ENCODE measurements at places on chromosomes 4 and X.

GRCh38 chr4:55637272-55637820 is 1.2 kb upstream of the NMU start:
- no peak for DNase-seq

DNA sequence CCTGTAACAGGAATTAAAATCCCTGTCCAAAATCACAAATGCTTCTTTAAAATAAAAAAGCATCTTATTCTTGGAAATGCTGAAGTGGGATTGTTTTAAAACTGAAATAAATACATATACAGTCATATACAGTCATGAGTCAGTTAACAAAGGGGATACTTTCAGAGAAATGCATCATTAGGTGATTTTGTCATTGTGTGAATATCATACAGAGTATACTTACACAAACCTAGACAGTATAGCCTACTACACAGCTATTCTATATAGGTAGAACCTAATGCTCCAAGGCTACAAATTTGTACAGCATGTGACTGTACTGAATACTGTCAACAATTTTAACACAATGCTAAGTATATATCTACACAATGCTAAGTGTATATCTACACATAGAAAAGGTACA is 104.3 kb downstream of the BRWD3 start:
- DNase-seq, result no peak

- peak; percentile 69 for DNase-seq
Measured at GRCh38 chr4:112206431-112206830, 25.2 kb upstream of the AP1AR start.

DNA sequence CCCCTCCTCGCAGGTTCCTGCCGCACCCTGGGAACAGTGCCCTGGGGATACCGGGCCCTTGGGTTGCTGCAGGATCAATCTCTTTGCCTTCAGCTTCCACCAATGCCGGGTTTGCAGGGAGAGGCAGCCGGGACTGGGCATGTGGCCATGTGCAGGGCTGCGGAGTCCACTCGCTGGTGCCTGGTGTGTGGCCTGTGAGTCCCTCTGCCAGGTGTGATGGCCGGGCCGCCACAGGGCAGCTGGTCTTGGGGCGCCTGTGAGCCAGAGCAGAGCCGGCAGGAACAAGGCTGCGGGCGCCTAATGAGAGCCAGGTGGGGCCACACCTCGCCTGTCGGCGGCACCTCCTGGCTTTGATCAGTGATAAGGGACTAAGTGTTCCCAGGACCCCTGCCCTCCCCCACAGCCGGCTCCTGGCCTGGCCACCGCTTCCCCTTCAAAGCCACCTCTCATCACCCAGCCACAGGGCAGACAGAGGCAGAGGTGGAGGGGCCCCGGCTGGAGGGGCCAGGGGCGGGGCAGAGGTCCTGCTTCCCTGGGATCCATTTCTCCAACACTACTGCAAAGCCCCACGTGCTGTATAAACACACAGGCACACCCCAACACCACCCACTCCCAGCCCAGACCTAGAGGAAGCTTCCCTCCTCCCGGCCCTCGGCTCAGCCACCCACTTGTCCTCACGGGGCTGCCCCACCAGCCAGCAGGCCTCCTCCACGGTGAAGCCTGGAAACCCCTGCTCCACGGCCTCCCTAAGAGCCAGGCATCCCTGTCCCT is 132.7 kb downstream of the CPZ start:
- DNase-seq, result no peak

- DNase-seq, result no peak
Measured at GRCh38 chr4:932713-933070, 432 bp downstream of the TMEM175 start.

- DNase-seq, result no peak
Measured at GRCh38 chr4:150765216-150765615, 183.3 kb downstream of the MAB21L2 start.

DNA sequence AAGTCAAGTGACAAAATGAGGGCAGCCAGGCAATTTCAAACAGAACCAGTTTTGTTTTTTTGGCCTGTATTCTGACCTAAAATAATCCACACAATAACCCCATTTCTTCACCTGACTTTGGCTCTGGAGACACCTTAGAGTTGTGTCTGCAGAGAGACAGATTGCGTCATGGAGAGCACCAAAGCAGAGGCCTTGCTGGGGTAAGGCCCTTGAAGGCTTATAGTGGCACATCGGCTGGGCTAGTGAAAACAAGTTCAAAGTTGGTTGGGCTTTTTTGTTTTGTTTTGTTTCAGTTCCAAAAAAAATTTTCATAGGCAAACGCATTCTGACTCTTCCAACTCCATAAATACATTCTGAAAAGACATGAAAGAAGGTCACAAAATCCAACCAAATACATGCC is 34.4 kb downstream of the PARM1 start:
- DNase-seq, result no peak

DNA sequence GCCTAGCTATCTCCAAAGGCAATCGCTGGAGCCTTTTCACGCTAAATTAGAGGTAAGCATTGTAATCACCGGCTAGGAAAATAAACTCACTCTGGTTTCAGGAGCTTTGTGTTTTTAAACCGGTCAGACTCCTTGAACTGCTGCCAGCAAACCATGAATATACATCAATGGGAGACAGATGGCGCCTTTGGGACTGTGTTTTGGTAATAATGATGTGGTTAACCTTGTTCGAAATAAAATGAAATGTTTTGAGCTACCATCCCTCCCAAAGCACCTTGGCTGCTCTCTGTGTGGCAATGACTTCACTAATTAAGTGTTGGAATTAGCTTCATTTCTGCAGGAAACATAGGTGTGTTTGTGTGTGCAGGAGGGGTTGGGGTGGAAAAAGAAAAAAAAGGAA is 65.3 kb downstream of the CLNK start:
- no peak for DNase-seq

- DNase-seq, result peak; percentile 14
Measured at GRCh38 chr4:173317004-173317403, 17.2 kb downstream of the HMGB2 start.

DNA sequence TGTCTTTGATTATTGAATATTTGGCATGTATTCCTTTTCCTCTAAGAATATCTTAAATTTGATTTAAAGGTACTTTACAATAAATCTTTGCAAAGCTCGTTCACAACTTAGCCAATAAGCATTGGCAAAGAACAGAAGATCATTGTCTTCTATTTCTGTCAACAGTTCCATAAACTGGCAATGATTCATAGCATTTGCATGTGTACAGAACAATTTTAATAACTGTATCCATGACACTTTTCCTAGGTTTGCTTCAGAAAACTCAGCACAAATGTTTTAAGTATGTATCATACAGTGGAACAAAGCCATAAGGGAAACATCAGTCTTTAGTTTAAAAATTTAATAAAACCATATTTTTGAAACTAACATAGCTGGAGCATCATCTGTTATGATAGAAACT is 462.7 kb upstream of the RPS6KA3 start:
- no peak for DNase-seq

DNA sequence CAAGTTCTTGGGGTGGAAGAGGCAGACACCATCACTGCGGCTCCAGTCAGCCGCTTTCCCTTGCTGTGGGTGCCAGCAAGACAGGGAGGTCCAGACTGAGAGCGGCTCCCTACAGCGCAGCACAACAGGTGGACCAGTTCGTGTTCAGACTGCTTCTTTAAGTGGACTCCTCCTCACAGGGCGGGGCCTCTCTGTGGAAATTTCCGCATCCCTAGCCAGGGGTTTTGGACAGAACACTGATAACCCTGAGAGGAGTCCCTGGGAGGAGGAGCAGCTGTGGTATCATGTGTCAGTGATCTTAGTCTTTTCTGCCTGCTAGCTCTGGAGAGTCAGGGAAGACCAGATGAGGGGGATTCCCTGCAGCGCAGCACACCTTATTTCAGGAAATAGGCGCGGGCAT is 48.5 kb downstream of the MAGEC2 start:
- DNase-seq, result no peak

- no peak for DNase-seq
Measured at GRCh38 chr4:7383266-7383665, 51.5 kb downstream of the PSAPL1 start.

DNA sequence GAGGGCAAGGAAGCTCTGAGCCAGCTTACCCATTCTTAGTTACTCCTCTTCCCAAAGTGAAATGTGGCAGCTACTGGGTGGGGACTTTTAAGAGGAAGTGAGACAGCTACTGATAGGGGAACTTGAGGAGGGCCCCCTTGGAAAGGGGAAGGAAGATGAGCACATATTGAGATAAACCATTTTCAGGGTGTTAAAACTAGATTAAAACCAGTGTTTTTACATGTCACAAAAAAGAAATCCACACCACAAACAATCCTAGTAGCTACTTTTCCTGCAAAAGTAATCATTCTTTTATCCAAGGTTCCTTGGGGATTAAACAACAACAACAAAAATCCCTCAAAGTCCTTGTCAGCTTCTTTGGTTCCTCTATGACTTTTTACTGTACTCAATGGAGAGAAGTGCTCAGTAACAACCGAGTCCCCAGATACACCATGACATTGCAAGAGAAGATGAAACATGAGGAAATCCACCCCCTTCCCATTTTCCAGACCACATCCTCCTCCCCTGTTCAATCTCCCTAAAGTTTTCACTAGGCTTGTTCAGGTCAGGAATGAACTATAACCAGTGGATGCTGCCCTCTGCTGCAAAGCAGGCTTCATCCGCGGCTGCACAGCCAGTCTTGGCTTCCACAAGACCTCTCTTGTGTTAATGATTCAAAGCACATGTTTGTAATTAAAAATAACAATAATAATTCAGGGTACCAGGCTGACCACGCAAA is 113.5 kb upstream of the TMEM164 start:
- DNase-seq, result peak; percentile 89

DNA sequence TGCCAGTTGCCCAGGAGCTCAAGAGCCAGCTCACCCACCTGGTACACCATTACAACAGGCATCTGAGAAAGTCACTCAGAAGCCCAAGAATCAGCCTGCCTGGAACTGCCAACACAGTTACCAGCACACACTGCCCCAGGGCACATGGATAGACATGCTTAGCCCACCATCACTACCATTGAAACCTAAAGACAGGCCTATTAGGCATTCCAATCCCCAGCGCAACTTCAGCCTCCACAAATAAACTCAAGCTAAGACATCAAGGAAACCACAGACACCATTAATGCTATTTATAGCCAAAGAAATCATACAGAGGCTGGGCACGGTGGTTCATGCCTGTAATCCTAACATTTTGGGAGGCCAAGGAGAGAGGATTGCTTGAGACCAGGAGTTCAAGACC is 42.3 kb downstream of the ATRX start:
- peak; percentile 4 for DNase-seq

DNA sequence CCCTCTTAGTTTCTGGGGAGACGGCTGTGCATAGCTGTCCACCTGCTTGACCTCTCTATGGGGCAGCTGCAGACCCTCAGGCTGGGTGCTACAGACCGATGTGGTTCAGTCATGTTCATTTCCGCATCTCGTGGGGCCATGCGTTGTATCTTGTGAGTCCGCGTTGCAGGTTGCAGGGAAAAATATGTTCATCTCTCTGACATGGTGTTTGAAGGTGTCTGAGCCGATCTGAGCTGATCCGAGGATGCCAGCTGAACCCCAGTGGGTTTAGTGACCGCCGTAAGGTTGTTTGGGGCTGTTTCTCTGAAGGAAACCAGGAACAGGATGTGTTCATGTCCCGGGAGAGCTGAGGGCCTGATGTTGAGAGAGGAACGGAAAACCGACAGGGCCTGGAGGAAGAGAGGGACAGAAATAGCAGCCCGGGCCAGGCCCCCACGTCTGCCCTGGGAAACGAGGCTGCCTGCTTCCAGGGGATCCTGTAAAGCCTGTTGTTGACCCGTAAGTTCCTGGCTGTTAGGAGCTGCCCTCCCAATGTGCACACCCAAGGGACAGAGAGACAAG is 9.8 kb upstream of the P2RY8 start:
- peak; percentile 19 for DNase-seq

DNA sequence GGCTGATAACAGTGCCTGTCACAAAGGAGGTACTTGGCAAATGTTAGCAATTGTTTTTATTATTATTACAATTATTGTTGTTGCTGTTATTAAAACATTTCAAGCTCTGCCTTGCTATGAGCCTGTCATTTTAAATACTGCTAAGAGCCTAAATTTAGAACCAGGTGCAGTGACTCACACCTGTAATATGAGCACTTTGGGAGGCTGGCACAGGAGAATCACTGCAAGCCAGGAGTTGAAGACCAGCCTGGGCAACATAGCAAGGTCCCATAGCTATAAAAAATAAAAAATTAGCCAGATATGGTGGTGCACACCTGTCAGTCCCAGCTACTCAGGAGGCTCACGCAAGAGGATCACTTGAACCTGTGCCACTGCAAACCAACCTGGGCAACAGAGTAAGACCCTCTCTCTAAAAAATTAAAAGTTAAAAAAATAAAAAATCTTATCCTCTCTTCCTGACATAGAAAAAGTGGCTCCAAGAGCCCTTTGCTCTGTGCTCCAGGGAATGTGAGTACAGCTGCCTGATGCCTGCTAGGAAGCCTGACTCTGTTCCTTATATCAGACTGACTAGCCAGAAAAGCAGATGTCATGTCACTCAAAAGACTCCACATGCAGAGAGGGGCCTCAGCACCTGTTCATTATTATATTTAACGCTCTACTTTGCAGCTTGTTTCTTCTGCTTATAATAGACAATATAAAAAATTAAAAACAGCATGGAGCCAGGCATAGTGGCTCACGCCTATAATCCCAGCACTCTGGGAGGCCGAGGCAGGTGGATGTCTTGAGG is 234.0 kb downstream of the OPHN1 start:
- no peak for DNase-seq

DNA sequence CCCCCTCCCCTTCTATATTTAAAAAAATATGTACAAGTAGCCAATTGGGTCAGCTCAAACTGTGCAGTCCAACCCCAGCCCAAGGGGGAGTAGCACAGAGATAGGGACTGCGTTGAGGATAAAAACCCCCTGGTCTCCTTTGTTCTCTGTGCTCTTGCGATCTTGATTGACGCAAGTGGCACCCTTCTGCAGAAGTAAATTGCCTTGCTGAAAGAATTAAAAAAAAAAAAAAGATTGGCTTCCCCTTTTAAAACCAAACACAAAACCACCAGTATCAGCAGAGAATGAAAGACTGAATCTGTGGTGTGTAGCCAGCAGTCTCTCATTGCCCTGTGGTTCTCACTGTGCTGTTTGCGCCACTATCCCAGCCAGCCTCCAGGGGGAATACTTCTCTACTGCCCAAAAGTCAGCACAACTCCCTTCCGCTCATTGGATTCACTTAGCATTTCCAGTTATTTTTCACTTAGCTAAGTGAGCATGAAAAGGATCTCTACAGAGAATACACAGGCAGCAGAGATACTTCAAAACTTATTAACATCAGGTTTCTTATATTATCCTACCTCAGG is 29.7 kb downstream of the MANBA start:
- DNase-seq, result peak; percentile 52

- DNase-seq, result no peak
Measured at GRCh38 chr4:40211224-40212185, 14.7 kb downstream of the RHOH start.

DNA sequence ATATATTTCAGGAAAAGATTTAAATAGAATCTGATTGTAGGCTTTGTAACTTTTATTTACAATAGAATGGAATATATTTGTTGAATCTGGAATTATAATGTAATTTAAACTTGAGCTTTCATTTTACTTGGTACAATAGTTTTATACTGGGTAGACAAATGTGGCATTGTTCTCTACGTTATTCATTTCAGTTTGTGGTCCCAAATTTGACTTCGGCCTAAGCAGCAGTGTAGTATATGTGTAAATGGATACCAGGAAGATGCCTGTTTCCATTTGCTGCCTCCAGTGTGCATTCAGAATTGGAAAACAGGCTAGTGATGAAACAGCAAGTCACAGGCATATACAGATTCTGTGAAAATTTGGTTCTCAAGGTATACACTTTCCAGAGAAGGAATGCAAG is 77.8 kb downstream of the CLDN22 start:
- DNase-seq, result no peak

- DNase-seq, result no peak
Measured at GRCh38 chrX:130887376-130887775, 15.6 kb downstream of the ENOX2 start.

Data from MV-4-11 (cell line).